ENCODE measurements at places on chromosomes 1 and 21.

DNA sequence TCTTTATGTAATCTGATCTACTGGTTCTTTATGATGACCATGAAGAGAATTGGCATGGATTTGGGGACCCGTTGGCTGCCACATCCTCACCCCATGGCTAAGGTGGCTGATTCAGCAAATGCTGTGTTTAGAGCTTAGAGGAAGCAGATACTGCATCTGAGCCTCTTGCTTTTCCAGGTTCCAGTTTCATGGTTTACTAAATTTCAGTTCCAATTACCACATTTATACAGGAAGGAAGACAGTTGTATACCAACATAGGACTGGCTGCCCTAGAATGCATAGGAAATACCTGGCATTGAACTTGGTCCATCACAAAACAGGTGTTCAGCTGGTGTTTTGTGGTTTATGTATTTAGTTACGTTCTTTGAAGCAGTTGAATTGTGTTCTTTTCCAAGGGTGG lies 107.1 kb downstream of the ST3GAL3 start:
- DNase-seq, result no peak

DNA sequence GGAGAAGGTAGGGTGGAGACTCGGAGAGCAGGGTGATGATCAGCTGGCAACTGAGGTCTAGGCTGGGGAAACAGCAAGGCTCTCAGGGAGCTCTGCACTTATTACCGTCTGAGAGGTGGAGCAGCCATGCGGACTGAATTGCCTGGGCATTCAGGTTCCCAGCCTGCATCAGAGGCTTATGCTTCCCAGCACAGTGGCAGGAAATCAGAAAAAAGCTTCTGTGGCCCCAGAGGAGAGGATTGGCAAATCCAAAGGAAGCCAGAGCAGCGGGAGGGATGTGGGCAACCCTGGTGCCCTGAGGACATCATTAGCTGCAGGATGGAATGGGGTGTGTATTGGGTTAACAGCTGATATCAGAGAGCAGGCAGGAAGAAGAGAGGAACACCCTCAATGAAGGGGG lies 374.1 kb upstream of the POU3F1 start:
- DNase-seq, result no peak

GRCh38 chr1:59768792-59769735 lies 45.7 kb upstream of the HOOK1 start:
- DNase-seq, result no peak

GRCh38 chr1:160776178-160776577 lies 19.8 kb upstream of the LY9 start:
- DNase-seq, result no peak

DNA sequence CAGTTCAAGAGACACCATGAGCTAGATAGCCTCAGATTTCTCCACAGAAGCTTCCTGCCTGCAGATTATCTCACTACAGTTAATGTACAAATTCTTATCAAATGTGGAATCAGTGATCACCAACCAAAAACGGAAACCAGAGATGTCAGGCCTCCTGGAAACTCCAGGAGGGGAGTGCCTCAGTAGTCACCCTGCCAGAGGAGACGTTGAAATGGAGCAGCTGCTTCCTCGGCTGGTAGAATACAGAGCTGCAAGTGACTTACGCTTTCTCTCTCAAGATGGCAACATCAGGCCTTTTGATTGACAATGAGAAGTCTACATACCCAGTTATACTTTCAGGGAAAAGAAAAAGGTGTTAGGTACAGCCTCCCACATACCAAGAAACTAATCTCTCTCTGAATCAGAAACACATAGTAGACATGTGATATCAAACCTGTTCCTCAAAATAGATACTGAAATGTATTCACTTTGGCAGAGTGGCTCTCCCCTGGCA lies 52.2 kb downstream of the ACP6 start:
- peak; percentile 60 for DNase-seq

GRCh38 chr1:179803918-179804317 lies 60.8 kb downstream of the FAM163A start:
- no peak for DNase-seq

DNA sequence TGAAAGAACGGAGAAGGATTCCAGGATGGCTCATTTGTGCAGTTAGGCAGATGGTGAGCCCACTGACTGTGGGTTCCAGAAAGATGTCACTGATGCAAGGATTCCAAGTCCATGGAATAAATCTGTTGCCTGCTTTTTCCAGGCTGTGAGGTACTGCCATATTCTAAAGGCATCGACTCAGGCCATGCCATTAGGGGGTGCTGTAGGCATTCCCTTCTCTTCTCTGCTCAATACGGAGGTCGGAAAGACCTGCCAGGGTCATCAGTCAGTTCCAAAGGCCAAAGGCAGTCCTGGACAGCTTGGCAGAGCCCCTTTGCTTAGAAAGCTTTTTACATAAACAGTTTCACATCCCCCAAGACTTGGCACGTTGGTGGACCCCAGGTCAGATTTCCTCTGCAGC lies 31.7 kb upstream of the TMEM125 start:
- peak; percentile 14 for DNase-seq

GRCh38 chr1:3042481-3042880 lies 21.2 kb downstream of the ACTRT2 start:
- DNase-seq, result no peak

- no peak for DNase-seq
Measured at GRCh38 chr1:112133487-112133886, 144.0 kb upstream of the KCND3 start.

- no peak for DNase-seq
Measured at GRCh38 chr1:228213917-228214808, 6.3 kb downstream of the OBSCN start.

- DNase-seq, result no peak
Measured at GRCh38 chr21:34653522-34653921, 15.3 kb upstream of the CLIC6 start.

- DNase-seq, result no peak
Measured at GRCh38 chr1:67601539-67601938, 83.5 kb upstream of the GADD45A start.

GRCh38 chr1:208134491-208134890 lies 109.7 kb downstream of the PLXNA2 start:
- DNase-seq, result no peak

GRCh38 chr1:112583366-112583765 lies 35.6 kb downstream of the ST7L start:
- DNase-seq, result no peak

- peak; percentile 13 for DNase-seq
Measured at GRCh38 chr1:6419397-6419803, 319 bp downstream of the HES2 start.

- no peak for DNase-seq
Measured at GRCh38 chr1:230265200-230266115, 160.7 kb downstream of the PGBD5 start.

DNA sequence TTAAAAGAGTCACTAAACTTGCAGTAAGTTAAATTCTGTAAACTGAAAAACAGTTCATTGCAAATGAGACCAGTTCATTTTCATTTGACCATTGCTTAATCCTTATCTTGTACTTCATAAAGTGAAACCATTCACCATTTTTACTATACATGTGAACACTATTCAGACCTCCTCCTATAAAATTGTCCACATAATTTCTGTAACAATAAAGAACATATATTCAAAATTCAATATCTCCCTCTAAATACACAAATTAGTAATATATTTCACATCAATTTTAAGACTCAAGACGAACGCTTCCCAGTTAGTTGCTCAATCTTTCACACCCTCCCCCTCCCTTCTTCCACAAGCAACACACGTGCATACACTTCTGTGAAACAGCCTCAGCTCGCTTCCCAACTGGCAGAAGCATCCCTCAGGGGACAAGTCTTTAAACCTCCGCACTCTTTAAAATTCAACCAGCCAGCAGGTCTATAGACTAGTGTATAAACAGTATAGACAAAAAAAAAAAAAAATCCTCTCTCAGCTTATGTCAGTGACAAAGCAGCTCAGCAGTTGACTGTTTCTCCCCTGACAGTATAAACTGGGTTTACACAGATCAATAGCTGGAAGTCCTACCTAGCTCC lies 99.6 kb downstream of the DENND1B start:
- DNase-seq, result no peak

DNA sequence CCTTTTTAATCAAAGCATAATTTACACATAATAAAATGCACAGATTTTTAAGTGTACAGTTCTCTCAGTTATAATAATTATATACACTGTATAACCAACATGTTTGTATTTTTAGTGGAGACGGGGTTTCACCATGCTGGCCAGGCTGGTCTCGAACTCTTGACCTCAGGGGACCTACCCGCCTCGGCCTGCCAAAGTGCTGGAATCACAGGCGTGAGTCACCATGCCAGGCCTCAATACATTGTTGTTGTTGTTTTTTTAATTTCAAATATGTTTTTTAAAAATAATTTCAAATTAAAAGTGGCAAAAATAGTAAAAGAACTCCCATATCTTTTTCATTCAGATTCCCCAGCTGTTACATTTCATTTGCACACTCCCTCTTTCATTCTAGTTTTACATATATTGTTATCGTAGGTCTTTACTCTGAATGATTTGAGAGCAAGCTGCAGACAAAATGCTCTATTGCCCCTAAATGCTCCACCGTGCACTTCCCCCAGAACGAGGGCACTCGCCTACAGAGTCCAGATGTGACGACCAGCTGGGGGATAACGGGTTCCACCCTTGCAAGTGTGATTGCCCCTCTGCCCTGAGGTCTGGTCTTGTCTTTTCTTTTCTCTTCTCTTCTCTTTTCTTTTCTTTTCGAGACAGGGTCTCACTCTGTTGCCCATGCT lies 19.2 kb upstream of the RD3 start:
- no peak for DNase-seq

DNA sequence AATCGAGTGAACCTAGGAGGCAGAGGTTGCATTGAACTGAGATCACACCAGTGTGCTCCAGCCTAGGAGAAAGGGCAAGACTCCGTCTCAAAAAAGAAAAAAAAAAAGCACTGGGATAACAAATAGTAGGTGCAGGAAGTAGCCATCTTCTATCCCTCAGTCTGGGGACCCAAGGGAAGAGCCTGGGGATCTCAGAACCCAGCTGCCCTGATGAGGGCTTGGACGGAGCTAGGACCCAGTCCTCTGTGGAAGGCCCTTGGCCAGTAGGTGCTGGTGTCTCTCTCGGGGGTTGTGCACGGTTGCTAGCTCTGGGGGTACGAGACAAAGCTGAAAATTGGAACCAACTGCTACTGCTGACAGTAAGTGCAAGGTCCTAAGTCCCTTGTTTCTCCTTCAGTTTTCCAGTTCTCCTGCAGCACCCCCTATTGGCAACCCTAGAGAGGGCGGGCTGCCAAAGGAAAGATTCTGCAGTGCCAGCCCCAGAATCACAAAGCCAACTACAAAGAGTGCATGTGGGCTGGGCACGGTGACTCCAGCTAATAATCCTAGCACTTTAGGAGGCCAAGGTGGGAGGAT lies 57.6 kb upstream of the KIF1B start:
- DNase-seq, result peak; percentile 10

- DNase-seq, result no peak
Measured at GRCh38 chr1:156491151-156491949, 9.2 kb downstream of the MEF2D start.

- DNase-seq, result no peak
Measured at GRCh38 chr1:33009561-33009960, 27.1 kb downstream of the AK2 start.

DNA sequence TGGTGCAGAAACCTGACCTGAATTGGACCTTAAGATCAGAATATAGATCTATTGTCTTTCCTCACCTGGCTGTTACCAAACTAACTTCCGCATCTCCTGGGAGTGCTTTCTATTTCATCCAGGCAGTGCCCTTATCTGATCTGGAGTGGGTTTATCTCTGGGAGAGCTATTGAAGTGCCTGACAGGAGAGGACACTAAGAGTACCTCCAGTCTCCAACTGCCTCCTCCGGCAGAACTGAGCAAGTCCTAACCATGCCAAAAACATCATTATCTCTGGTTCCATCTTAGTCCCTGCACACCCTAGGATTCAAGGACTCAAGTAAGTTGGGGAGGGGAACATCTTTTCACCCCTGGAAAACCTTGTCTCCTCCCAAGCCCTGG lies 12.4 kb upstream of the KCNJ15 start:
- no peak for DNase-seq

DNA sequence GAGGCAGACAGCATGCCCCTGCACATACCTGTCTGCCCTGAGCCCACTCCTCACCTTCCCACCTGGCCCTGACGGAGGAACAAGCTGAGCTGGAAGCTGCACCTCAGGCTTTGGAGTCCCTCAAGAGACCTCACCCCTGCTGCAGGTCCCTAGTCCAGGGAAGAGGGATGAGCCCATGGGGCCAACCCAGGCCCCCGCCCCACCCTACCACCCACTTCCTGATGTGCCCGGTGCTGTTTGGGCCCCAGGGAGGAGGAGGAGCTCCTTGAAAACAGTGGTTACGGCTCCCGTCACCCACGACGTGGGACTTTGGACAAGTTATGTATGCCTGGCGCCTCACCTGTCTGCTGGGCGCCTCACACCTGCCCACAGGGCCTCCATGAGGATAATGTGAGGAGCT lies 250.2 kb downstream of the NPHP4 start:
- no peak for DNase-seq

DNA sequence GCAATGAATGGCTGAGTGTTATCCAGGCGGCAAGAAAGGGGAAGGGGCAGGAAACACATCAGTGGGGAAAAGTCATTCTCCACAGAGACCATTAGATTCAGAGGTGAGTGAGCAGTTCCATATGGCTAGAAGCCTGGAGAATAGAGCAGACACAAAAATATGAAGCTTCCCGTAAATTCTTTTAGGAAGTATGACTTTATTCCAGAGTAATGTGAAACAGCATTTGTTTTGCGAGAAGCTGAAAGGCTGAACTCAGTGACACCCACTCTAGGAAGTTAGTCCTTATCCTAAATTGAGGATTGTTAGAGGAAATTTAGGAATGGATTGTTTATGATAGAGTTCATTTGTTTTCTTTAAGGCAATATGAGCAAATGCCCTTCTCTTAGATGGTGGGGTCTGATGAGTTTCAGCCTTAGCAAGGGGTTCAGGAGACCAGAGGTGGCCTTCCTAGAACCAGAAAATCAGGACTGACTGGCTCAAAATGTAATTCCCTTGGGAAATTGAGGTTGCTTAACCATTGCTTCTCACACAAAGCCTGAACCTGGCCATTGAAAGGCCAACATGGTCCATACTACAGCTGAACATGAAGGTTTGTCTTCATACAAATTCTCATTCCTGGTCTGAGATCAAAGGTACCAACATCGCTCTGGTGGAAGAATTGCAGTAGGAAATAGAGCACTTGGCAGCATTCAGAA lies 167.5 kb downstream of the TPR start:
- DNase-seq, result no peak

Data from CD4-positive, alpha-beta T cell treated with Interleukin-21 for 1 hour (primary cell).